ENCODE measurements at places on chromosomes 7 and 10.

DNA sequence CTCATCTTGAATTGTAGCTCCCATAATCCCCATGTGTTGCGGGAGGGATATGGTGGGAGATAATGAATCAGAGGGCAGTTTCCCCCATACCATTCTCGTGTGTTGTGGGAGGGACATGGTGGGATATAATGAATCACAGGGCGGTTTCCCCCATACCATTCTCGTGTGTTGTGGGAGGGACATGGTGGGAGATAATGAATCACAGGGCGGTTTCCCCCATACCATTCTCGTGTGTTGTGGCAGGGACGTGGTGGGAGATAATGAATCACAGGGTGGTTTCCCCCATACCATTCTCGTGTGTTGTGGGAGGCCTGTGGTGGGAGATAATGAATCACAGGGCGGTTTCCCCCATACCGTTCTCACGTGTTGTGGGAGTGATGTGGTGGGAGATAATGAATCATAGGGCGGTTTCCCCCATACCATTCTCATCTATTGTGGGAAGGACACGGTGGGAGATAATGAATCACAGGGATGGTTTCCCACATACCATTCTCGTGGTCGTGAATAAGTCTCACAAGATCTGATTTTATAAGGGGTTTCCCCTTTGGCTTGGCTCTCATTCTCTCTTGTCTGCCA lies 271.0 kb downstream of the MAD1L1 start:
- DNase-seq: no peak

DNA sequence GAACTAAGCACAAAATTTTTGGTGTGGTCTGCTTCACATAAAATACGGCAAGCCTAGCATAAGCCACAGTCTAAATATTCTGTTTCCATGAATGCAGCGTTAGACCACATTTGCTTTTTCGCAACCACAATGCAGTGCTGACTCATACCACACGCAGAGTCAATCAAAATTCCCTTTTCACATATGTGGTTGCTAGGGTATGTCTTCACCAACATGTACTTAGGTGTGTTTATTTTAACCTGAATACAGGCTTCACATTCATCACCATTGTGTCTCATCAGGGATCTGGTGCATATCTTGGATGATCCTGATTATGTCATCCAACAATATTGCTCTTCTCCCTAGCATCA lies 90.8 kb downstream of the CHN2 start:
- no peak for DNase-seq

- no peak for DNase-seq
These were observed 408.1 kb downstream of the AUTS2 start for GRCh38 chr7:70006261-70006920.

DNA sequence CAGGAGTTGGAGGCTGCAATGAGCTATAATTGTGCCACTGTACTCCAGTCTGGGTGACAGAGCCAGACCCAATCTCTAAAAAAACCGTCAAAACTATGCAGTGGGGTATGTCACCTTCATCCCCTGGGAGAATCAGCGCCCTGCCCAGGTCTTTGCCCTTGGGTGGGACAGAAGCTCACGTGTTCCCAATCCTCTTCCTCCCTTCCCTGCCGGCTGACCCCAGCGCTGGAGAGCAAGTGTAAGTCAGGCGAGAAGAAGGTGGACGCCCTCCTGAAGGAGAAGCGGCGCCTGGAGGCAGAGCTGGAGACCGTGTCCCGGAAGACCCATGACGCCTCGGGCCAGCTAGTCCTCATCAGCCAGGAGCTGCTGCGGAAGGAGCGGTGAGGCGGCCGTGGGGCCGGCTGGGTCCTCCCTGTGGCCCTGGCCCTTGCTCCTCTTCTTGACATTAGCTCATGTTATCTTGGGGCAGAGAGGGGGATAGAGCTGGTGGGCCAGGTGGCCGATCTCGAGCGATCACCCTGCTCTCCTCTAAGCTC lies 64.8 kb upstream of the GTF2IRD1 start:
- DNase-seq: no peak

- no peak for DNase-seq
These were observed 1106.8 kb upstream of the LRRTM3 start for GRCh38 chr10:65818990-65819389.

GRCh38 chr10:109978481-109978880 lies 29.3 kb upstream of the ADD3 start:
- DNase-seq: peak; percentile 42

DNA sequence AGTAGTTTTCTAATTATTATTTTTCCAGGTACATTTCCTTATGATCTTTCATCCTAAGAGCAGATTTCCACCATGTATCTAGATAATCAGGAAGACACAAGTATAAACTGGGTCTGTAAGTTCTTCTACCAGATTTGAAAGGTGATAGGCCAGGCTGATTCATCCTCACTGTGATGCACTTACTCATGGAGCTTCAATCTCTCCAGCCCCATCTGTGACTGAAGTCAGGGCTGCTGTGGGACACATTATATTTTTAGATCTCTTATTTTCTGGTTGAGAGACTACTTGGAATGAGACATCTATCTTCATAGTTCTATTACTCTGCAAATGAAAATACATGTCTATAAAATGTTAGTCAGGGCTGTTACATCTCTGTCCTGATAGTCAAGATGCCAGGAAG lies 85.5 kb upstream of the SLC25A13 start:
- no peak for DNase-seq

GRCh38 chr7:15747301-15747700 lies 60.8 kb upstream of the MEOX2 start:
- no peak for DNase-seq

DNA sequence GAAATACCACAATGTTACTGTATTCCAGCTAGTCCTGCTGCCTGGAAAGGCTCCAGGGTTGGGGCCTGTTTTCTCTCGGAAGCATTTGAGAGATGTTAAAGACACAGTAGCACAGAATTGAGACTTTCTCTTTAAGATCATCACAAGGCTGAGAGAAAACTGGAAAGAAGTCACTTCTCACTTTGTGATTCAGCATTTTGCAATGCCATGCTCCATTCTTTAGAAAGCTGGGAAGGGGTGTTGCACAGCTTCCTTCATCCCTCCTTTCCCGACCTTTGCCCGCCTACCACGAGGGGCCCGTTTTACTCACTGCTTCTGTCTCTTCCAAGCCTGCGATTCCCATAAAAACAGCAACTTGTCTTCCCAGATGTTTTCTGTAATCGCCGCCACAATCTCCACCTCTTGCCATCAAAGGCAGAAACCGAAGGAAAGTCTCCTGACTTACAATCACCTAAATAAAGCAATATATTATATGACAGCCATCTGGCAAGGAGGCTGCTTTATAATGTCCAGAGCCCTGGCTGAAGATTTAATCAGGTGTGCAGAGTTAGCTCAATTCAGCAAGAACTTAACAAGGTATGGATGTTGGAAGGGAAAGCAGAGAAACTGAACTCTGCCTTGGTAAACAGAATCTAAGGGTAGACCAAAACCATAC lies 18.9 kb downstream of the NOD1 start:
- DNase-seq: no peak

GRCh38 chr10:92844746-92845145 lies 3.6 kb upstream of the EXOC6 start:
- DNase-seq: no peak

DNA sequence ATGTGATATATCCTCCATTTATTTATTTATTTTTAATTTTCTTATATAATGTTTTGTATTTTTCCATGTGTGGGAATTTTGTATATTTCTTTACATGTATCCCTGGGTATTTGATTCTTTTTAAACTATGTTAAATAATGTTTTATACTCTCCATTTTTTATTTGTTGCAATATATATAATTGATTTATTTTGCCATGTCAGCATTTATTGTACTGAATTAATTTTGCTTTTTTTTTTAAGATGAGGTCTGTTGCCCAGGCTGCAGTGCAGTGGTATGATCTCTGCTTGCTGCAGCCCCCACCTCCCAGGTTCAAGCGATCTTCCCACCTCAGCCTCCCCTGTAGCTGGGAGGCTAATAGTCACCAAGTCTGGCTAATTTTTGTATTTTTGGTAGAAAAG lies 187.4 kb downstream of the CDC14C start:
- no peak for DNase-seq

DNA sequence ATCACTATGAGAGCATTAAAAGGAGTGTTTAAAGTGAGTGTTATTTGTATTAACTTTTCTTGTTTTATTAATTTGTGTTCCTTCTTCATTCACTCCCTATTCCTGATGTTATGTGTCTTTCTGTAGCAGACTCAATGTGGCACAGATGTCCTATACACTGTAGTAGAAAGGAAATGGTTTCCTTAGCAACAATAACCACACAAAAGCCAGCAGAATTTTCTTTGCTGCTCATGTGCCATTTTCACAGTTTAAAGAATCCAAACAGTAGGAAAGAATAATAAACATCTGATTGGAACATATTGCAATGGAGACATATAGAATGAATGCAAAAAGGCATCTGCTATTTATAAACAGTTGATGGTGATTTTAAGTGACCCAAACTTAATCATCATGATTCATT lies 763.6 kb downstream of the PHTF2 start:
- DNase-seq: no peak

- no peak for DNase-seq
These were observed 112.6 kb downstream of the C1GALT1 start for GRCh38 chr7:7294911-7295310.

DNA sequence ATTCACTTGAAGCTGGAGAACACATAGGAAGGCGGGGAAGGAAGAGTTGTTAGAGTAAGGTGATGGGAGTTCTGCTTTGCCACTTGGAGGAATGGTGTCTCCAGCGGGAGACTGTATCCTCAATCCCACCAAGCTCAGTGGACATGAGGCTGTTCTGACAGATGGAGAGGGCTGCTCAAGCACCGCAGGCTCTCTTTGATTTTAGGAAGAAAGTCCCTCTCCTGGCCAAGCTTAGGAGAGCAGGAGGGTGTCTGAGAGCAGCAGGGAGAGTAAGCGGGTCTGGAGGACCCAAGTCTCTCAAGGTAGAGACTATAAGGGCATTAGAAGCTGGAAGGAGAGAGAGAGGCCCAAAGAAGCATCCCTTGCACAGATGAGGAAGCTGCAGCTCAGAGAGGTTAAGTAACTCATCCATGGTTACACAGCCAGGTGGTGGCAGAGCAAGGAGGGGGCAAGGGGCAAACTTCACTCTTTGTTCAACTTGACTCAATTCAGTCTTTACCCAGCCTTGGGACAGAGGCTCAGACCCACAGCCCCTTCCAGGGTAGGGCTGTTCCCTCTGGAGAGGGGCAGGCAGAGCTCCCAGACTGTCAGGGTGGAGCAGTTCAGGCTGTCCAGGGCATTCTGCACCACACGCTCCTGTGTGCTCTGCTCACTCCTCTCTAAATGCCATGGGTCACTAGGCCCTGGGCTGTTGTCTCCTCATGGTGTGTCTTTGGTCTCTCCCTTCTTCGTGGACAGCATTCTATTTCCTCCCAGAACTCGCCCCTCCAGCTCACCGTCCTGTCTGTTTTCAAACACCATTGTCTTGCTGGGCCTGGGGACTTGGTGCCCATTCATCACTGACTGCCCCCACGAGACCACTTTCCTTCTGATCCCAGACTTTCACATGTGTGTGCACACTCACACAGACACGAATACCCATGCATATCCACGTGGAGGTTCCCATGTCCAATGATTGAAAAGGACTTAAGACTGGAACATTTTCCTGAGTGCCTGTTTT lies 8.9 kb downstream of the CHAT start:
- DNase-seq: no peak

DNA sequence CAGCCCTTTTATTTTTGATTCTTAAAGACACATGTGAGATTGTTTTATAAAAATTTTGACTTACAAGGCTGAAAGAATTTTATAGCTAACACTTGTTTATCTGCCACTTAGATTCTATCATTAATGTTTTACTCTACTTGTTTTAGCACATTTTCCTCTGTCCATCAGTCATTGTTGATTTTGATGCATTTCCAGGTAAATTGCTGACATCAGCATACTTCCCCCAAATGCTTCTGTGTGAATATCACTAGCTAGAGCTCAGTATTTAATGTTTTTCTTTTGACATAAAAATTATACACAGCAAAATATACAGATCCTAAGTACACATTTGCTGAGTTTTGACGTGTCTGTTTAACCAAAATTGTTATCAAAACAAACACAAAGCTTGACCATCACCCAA lies 43.0 kb downstream of the INPP5A start:
- DNase-seq: no peak

GRCh38 chr10:130491693-130492050 lies 355.5 kb downstream of the GLRX3 start:
- no peak for DNase-seq

- DNase-seq: no peak
These were observed 49.3 kb downstream of the DENND2A start for GRCh38 chr7:140591180-140591902.

- DNase-seq: no peak
These were observed 155.8 kb downstream of the GPAM start for GRCh38 chr10:112027731-112028280.

DNA sequence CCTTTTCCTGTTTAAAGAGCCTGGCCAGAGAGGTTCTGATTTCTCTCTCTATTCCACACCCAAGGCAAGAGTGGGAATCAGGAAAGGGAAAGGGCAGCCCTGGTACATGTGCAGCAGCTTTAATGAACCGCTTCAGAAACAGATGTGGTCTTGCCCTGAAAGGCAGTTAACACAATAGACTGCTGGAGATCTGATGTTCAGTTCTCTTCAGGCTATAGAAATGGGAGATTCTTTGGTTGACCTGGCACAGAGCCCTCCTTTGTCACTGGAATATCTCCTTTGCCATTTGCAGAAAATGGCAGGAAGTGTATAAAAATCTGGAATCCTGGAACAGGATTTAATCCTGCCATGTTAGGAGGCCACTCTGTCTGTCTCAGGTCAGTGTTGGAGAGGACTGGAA lies 36.3 kb upstream of the EXOC6 start:
- no peak for DNase-seq

GRCh38 chr7:41053820-41054219 lies 649.1 kb downstream of the INHBA start:
- no peak for DNase-seq

- DNase-seq: no peak
These were observed 60.9 kb downstream of the BAMBI start for GRCh38 chr10:28738200-28738599.

DNA sequence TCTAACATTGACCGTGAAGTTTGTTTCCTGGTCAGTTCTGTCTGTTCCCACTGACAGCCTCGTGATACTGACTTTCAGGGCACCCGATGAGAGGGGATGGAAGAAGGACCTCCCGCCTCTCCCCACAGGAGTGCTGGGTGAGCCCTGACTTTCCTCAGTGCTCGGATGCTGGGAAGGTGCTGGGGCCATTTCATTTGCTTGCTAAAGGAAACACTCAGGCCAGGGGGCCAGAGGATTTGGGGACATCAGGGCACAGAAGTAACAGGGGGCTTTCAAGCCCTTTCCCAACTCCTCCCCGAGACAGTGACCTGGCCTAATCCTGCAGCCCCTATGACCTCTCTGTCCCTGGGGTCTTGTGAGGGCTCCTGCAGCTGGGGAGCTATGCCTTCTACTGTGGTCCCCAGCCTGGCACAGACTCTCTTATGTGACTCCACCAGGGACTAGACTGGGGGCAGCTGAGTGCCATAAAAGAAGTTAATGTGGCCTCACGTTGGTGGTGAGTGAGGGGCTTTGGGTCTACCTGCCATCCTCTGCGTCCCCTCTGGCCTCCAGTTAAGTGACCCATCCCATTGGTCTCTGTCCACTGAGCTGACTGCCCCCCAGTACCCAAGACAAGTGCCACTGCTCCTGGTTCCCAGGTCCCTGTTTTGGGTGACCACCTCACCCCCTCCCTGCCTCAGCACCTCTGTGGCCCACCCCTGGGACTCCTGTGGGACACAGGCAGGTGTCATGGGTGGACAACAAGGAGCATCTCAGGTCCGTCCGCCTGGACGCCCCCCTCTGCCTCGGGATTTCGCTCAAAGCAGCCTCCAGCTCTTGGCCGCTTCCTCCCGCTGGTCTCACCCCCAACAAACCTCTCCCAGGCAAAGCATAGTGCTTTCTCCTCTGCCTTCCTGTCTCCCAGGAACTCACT lies 33.4 kb upstream of the HSPA12A start:
- DNase-seq: no peak

GRCh38 chr7:51665045-51665780 lies 348.6 kb upstream of the COBL start:
- peak; percentile 17 for DNase-seq

Measured in hippocampal formation (tissue), 2 donors.